ENCODE measurements at places on chromosomes 3 and 15.

DNA sequence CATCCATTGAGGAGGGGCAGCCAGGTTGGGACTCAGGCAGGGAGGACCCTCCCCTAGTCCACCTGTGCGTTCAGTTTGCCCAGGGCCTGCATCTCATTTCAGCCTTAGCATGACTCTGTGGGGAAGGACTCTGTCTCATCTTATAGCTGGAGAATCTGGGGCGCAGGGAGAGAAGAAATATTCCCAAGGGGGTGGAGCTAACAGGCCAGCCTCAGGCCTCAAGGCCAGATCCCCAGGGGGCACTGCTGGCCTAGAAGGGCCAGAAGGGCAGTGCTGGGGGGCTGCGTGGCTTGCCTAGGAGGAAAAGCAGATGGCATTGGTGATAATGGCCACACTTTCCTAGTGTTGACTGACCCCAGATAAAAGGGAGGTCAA is 10.9 kb downstream of the AMOTL2 start:
- DNase-seq = no peak

DNA sequence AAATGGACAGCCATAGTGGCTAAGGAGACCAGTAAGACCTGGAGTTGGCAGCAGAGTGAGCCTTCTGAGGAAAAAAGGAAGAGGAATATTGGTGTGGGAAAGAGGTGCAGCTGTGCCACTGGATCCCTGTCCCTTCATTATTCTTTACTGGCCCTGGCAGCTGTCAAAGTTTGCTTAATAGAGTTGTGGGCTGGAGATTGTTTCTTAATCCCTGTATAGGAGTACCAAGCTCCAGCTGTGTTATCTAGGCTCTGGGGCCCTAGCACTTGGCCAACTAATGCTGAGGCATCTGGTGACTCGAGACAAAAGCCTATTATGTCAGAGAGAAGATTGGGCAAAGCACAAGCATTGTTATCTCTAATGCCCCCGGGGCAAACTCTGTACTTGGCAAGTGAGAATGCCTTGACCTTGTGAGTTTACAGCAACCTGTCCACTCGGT is 61.4 kb downstream of the ZNF609 start:
- peak; percentile 99 for DNase-seq

- DNase-seq = no peak
Observed at GRCh38 chr15:70976851-70977250, 84.2 kb downstream of the LRRC49 start.

GRCh38 chr15:83978588-83978987 is 257.0 kb upstream of the GOLGA6L4 start:
- no peak for DNase-seq

DNA sequence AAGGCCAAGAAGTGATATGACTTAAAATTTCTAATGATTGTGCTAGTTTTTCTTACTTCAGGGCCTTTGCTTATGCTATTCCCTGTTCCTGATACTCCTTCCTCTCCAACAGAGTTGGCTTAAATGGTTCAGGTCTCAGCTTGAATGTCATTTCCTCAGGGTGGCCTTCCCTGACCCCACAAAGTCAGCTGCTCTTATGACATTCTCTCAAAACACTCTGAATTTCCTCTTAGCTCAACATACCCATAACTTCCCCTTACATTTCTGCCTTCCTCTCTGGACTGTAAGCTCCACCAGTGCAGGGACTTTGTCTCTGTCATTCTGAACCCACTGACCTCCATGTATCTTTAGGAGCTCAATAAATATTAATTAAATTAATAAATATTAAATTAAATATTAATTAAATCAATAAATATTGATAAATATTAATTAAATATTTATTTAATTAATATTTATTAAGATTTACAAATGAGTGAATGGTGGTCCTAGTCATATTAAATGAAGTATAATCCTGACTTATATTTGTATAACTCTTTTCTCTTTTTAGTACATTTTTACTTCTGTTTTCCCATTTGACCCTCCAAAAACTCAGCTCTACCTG is 17.9 kb upstream of the TMCC1 start:
- no peak for DNase-seq

DNA sequence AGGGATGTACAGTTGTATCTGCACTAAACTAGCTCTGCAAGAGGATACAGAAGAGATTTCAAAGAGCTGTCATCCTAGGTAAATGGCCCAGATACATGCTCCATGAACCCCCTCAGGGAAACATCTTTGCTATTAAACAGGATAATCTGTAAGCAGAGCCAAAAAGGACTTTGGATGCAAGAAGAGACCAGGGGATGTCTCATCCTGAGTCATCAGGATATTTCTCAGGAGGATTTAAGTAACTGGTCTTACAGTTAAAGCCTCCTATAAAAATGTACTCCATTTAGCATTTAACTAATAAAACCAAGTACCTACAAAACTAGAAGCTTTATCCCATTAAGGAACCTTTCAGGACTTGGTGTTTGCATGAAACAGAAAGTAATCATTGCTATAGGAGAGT is 48.2 kb upstream of the PHLDB2 start:
- peak; percentile 77 for DNase-seq

DNA sequence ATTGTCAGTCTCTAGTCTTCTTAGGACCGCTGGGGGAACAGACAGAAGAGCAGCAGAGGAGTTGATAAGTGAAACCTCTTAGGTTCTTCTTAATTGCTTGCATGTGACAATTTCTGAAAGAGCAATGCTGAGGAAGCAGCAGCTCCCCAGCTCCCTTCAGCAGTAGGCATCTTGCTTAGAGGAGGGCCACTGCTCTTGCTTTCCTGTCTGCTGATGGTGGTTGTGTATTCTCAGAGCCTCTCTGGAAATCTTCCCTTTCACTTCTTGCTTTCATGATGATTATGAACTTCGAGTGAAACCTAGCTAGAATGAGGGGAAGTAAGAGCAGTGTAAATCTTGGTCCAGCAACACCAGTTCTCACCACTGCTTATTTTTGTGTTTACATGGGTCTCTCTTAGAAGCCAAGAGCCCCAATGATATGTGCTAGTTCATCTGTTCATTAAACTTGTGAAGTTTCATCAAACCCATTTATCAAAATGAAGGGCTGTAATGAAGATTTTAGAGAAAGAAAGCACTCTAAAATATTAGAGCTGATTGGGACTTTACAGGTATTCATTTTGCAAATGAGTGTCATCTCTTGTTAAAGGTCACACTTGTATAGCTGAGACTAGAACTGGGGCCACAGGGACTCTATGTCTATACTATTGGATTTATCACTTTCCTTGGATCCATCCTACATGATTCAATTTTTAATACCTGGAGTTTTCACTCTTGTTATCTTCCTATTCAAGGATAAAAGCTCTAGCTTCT is 246.7 kb downstream of the LPP start:
- DNase-seq = no peak

DNA sequence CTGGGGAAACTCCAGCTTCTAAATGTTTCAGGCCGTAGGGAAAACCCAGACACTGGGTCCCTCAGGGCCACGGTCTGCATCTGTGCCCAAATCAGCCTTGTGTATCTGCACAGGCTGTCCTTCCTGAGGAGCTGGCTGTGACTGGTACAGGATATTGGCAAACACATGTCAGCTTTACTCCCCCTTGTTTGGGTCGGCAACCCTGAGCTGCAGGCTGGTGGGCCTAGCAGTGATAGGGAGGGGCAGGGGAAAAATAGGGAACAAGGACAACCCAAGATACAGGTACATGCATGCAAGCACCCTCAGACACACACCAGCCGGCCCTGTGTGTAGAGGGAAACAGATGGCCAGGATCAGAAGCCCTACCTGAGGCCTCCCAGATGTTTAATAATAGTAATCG is 28.7 kb upstream of the HCN4 start:
- no peak for DNase-seq

GRCh38 chr15:76368122-76368621 is 31.6 kb downstream of the ISL2 start:
- DNase-seq = no peak

- no peak for DNase-seq
Observed at GRCh38 chr3:25338158-25338725, 89.8 kb upstream of the RARB start.

GRCh38 chr3:38834110-38834509 is 18.1 kb upstream of the SCN10A start:
- DNase-seq = peak; percentile 76

GRCh38 chr3:10721101-10721500 is 94.9 kb upstream of the SLC6A11 start:
- DNase-seq = no peak

- no peak for DNase-seq
Observed at GRCh38 chr3:169498336-169498735, 165.2 kb downstream of the MECOM start.

DNA sequence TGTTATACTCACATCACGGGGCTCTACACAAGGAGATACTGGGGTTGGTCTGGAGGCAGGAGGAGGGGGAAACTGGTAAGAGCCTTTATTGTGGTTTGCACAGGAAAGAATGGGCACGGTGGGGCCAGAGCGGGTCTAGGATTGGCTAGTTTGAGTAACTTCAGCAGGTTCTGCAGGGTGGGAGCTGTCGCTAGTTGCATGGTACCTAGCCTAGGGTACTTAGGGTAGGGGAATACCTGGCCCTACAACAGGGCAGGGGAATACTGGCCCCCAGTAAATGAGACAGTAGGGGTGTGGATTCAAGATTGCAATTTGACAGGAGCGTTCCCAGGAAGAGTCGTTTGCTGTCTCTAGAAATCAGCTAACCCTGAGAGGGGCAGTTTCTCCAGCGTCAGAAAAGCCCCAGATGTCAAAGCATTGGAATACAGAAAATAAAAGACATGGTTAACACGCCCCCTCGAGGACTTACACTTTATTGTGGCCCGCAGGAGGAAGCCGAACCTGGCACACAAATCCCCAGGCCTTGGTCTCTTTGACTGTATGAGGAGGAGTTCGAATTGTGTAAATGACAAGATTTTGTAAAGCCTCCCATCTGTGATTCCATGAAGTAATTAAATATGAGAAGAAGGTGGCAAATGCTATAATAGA is 32.0 kb downstream of the ST8SIA2 start:
- DNase-seq = no peak

DNA sequence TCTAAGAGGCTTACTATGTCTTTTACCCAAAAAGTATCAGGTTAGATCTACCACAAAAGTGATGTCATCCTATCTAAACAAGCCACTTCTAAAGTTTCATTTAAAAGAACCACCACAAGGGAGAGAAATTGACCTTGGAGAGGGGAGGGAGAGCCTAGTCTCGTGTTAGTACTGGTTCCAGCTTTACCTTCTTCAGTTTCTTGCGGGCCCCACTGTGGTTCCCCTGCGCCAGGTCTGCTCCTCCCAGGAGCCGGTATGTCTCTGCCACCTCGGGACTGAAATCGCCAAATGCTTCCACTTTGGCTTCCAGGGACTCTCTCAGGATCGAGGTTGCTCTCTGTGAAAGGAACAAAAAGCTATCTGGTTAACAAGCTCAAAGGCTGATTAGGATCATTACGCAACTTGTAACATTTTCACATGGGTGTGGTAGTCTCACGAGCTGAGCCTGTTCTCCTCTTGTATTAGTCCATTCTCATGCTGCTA is 51.1 kb downstream of the SYNM start:
- no peak for DNase-seq

- no peak for DNase-seq
Observed at GRCh38 chr3:53243165-53243564, 12.7 kb downstream of the TKT start.

DNA sequence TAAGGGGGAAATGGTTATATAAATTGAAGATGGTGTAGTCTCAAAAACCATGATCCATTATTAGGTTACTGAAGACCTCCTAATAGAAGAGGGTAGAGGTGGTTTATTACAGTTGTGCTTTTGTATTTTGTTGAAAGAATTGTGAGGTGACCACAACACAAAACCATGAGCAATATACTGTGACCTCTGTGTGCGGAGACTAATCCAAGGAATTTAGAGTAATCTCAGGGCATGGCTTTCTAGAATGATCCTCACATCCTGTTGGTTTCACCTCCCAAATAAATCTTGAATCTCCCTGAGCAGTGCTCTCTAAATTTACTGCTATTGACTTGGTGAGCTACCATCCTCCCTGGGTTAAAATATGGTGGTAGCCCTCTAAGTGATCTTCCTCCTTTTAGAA is 52.3 kb downstream of the PTPRG start:
- no peak for DNase-seq

All from NCI-H226 (cell line).